NCI-H1436 treated with DMSO at 0.1 percent for 48 hours (cell line): ENCODE measurements at places on chromosomes 7 and 10.

DNA sequence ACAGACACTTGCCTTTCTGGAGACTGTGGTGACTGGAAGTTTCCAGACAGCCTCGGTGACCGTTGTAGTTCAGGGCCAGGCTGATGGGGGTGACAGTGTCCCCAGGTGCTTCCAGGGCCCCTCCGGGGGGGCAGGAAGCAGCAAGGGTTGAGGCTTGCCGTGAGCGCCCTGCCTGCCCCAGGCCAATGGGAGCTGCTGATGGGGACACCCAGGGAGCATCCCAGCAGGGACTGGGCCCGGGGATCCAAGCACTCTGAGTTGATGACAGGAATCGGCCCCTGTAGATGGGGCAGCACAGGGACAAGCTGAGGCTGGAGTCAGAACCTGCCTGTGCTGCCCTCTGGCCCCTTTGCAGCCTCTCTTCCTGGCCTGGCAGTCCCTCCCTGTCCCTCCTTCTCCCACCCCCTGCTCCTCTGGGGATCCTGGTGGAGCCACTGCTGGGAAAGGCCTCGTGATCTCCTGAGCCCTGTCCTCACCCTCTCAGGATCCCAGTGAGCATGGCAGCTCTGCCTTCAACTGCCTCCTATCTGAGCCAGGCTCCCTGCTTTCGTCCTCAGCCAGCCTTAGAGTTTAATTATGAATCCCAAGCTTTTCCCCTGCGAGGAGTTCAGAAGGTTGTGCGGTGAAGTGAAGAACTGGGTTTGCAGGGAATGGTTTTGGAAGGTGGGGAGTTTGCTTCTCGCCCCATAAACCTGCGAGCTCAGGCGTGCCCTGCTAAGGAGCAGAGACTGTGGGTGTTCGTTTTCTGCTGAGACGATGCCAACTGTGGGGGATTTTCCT, 84.7 kb downstream of the ADCY1 start:
- no peak for DNase-seq

GRCh38 chr10:76388321-76389023, 957.0 kb downstream of the LRMDA start:
- no peak for DNase-seq

GRCh38 chr10:70590655-70591416, 11.7 kb downstream of the PRF1 start:
- DNase-seq = no peak

DNA sequence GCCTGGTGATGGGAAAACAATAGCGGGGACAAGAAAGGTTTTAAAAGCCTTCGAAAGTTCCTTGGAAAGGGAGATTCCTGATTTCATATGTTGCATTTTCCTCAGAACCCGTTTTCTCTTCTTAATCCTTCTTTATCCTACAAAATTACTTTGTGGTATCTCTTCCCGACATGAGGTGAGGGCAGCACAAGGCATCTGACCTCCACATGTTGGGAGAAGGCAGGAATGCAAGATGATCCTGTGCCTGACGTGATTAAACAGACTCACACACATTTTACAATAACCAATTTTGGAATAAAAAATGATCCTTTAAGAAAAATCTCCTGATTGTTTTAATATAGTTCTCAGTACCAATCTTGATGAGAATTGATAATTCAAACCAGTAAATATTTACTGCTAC, 153.3 kb upstream of the MKLN1 start:
- DNase-seq = no peak

DNA sequence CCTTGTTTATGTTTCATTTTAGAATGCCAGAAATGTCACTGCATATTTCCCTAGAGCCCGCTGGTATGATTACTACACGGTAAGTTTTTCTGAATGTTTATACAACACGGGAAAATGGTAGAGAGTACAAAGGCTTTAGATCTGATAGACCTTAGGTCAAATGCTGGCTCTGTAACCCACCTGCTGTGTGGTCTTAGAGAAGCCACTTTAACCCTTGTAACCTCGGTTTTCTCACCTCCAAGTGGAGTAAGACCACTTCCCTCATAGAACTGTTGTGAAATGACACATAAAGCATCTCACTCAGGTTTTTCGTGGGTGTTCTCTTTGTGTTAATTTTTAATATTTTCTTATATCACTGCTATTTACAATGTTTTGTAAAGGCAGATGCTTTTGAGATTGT, 13.9 kb upstream of the MGAM2 start:
- DNase-seq = no peak

GRCh38 chr7:128076196-128076795, 45.1 kb upstream of the LRRC4 start:
- DNase-seq = no peak

- no peak for DNase-seq
Observed at GRCh38 chr10:103983367-103983911, 16.5 kb downstream of the SLK start.

GRCh38 chr7:128928882-128929788, 8.6 kb upstream of the IRF5 start:
- DNase-seq = no peak

- DNase-seq = no peak
Observed at GRCh38 chr7:30941582-30942323, 22.0 kb upstream of the GHRHR start.

- no peak for DNase-seq
Observed at GRCh38 chr10:44435196-44435595, 50.3 kb upstream of the CXCL12 start.
